Stimulated activated CD8-positive, alpha-beta memory T cell treated with anti-CD3 and anti-CD28 coated beads, Interleukin-4, amount 100 ng/mL, for 4 hours (primary cell): ENCODE measurements at places on chromosomes 6 and 20.

GRCh38 chr20:62787321-62787720 is 9.0 kb upstream of the MRGBP start:
- DNase-seq, result no peak

DNA sequence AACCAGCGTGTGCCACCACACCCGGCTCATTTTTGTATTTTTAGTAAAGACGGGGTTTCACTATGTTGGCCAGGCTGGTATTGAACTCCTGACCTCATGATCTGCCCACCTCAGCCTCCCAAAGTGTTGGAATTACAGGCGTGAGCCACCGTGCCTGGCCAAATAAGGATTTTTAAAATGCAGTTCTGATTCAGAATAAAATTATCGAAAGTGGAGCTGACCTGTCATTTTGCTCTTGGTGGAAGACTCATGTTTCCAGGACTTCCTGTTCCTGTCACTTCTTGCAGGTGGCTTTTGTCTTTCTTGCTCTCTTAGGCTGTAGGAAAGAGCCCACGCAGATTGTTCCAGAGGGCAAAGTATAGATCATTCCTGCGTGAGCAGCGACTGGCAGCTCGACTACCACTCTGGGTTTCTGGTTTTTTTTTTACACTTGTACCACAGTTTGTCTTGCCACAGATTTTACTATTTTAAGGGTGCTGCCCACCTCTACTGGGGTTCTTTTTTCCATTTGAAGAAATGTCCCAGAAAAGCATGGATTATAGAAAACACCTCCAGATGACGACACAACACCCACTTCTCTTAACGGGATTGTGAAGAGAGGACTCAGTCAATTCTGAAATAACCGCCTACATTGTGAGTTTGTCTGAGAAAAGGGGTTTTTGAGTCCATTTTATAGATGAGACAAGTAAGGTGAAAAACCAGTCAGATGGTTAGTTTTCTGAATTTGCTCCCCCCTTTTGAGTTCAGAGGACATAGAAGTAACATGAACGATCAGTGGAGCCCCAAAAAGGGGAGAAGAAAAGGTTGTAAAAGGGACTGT is 7.5 kb downstream of the JARID2 start:
- DNase-seq, result no peak

DNA sequence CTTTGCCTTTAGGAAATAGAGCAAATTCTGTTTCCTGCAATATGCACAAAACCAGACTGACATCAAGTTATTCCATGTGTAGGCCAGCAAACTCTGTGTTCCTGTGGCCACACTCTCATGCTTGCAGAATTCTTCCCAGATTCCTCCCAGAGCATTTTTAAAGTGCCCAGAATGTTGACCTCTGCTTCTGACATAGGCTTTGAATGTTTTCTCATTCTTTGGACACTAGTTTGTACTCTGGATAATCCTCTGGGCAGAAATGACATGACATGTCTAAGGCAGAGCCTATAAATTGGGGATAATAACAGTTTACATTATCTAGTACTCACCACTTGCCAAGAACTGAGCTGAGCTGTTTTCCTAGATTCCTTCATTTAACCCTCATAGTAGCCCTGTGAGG is 9.2 kb upstream of the EFHC1 start:
- DNase-seq, result no peak

DNA sequence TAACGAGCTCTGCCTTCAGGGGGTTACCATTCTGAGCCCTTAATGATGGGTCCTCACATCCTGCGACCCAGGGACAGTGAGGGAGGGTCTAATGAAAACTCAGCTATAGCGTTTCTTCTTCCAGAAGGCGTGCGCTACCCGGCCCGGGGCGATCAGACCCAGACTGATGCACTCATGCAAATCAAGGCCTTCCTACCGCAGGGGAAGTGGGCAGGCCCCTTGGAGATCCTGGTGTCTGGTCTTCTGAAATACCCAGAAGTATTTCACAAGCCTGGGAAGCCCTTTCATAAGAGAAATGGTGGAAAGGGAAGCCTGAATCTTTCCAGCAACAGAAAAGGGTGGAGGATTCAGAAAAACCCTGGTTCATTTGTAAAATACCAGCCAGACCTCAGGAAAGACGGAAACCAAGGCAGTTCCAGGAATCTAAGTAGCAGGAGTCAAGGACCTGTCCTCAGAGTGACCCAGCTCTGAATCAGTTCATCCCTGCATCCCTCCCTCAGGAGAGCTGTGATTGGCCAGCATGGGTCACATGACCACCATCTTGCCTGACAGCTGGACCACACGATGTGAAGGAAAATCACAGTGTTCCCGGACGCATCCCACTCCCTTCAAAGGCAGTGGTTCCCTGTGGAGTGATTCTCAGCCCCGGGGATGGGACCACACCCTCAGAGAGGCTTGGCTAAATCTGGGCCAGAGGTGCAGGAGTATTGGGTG is 12.7 kb downstream of the BFSP1 start:
- DNase-seq, result no peak

- no peak for DNase-seq
Observed at GRCh38 chr6:79302341-79302740, 67.9 kb upstream of the HMGN3 start.

GRCh38 chr20:54494303-54495006 is 19.1 kb downstream of the DOK5 start:
- no peak for DNase-seq

DNA sequence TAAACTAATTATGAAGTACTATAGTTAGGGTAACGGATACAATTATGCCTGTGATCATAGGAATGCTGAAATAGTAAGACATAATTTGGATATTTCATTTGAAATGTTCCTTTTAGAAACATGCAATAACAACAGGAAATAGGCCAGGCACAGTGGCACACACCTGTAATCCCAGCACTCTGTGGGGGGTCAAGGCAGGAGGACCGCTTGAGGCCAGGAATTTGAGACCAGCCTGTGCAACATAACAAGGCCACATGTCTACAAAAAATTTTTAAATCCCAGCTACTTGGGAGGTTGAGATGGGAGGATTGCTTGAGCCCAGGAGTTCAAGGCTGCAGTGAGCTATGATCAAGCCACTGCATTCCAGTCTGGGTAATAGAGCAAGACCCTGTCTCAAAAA is 25.7 kb upstream of the MYO6 start:
- no peak for DNase-seq

GRCh38 chr6:111176038-111176759 is 88.9 kb downstream of the SLC16A10 start:
- DNase-seq, result no peak
